ENCODE measurements at places on chromosomes 4 and X.

DNA sequence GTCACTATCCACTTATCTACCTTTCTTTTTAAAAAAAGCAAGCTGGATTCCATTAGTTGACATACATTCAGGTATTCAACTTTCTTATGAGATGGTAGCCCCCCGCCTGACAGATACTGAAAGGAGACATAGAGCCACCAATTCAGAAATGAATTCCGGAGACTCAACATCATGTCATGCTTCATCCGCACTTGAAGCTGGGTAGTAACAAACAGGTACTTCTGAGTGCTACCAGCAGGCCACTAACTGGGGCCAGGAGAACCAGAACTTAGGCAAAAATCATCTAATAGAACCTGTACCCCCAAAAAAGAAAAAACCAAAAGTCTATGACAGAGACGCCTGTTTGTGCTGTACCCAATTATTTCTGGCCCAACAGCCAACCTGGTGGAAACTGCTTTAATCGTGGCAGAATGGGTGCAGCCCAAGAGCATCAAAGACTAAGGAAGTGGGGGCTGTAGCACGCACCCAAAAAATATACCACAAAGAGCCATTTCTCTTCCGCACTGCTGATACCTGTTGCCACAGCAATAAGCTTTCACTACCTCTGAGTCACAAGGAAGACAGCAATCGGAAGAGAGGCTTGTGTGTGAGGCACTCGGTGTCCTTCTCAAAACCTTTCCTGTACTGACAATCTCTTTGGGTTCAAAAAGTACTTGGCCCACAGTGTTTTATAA, 84.8 kb downstream of the AFAP1 start:
- no peak for DNase-seq

- peak; percentile 12 for DNase-seq
These were observed 110.3 kb upstream of the KIT start for GRCh38 chr4:54547299-54548097.

DNA sequence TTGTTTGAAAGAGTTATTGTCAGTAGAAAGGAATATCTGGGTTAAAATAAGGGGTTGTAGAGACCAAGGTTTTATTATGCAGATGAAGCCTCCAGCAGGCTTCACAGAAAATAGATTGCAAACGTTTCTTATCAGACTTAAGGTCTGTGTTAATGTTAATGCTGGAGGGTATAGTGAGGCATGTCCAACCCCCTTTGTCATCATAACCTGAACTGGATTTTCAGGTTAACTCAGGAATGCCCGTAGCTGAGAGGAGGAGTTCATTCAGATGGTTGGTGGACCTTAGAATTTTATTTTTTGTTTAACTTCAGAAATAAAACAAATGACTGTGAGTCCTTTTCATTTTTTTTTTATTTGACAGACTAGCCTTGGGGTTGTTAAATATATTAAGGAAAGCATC, 354.1 kb downstream of the GPM6A start:
- no peak for DNase-seq

- DNase-seq, result peak; percentile 79
These were observed 578 bp downstream of the CHIC2 start for GRCh38 chr4:54063737-54064316.

GRCh38 chrX:153686711-153687110, 1.0 kb upstream of the SLC6A8 start:
- DNase-seq, result no peak

GRCh38 chr4:114464726-114465272, 133.8 kb upstream of the UGT8 start:
- no peak for DNase-seq
